NCI-H2171 (cell line): ENCODE measurements at places on chromosomes 2 and 18.

GRCh38 chr2:44952143-44952805, 10.8 kb downstream of the SIX3 start:
- peak; percentile 36 for DNase-seq

DNA sequence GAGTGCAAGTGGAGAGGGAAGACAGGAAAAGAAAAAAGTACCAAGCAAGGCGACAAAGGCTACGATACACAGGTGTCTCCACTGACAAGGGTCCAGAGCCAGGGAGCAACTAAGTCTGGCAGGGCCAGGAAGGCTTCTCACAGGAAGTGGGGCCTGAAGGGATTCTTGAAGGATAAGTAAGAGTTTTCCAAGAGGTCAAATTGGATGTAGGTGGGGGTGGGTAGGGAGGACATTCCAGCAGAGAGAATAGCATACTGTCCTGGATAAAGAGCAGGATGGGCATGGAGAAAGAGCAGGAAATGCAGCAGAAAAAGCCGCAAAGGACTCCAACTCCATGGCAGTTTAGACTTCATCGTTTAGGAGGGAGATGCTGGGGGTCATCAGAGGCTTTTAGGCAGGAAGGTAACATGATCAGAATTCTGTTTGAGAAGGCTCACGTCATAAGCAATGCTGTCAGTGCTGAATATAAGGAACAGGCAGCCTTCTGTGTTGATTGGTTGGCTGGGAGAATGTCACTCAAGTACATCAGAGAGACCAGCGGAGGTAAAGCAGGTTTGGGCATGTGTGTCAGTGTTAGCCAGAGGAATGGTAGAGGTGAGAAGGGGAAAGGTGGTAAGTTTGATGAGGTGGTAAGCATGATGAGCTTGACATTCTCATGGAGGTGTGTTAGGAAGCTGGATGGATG, 35.1 kb downstream of the ARHGAP25 start:
- no peak for DNase-seq

- DNase-seq, result no peak
These were observed 316.4 kb downstream of the AGAP1 start for GRCh38 chr2:235810252-235810651.

DNA sequence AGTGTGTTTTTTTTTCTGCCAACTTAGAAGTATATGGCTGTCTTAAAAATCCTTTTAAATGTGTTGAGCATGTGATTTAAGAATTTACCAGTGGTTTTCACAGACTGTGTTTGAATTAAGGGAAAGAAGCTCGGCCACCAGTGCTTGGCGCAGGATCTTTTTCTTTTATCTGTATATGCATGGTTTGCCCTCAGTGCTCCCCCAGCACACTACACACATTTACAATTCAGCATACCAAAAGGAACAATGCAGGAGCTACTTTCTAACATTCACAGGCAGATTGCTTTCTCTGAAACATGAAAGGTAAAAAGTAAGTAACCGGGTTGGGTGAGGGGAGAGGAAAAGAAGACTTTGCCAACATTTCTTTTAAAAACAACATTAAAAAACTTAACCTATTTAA, 3.9 kb downstream of the SALL3 start:
- DNase-seq, result no peak

- DNase-seq, result no peak
These were observed 435.5 kb upstream of the MMADHC start for GRCh38 chr2:150023044-150023443.

DNA sequence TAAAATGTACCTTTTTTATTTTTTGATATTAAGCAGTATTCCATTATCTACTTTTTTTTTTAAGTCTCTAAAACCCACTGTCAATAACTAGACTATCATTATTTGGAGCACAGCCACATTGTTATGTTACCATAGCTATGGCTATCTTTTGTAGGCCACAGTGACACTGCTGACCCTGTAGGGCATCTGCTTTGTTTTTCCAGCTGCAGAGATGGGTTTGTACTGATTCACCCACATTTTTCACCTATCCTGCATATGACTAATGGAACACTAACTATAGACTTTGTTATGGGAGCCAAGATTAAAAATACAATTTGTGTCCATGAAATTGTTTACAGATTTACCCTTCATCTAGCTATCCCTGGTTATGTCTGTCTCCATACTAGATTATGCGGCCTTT, 21.6 kb upstream of the OTX1 start:
- DNase-seq, result no peak

GRCh38 chr2:126687503-126687902, 31.5 kb downstream of the GYPC start:
- DNase-seq, result no peak

DNA sequence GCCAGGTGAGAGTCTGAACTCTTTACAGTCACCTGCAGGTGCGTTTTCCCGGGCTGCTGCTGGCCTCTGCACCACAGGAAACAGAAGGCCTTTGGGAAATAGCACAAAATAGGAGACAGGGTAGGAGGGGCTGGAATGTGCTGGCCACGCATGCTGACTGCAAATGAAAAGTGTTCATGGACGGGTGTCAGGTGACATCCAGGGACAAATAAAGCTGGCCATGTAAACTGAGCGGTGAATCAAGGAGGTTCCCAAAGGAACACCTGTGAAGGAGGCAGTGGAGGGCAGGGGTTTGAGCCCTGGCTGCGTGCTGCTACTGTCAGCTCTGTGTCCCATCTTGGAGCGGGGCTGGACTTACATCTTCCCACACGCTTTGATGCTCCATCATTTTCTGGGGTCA, 42.4 kb upstream of the GBX2 start:
- DNase-seq, result no peak

GRCh38 chr18:36600548-36600947, 228.3 kb downstream of the TPGS2 start:
- DNase-seq, result no peak

DNA sequence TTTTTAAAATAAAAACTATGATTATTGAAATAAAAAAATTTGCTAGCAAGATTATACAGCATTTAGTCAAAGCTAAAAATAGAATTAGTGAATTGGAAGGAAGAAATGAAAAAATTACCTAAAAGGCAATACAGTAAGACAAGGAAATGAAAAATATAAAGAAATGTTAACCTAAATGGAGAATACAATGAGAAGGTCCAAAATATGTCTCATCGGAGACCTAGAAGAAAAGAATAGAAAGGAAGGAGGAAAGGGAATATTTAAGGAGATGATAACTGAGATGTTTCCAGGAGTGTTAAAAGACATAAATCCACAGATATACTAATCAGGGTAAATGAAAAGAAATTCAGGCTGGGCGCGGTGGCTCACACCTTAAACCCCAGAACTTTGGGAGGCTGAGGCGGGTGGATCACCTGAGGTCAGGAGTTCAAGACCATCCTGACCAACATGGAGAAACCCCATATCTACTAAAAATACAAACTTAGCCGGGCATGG, 78.9 kb downstream of the AFF3 start:
- no peak for DNase-seq

GRCh38 chr18:46676182-46676835, 19.3 kb upstream of the LOXHD1 start:
- DNase-seq, result no peak

- DNase-seq, result no peak
These were observed 240.2 kb upstream of the PIK3C3 start for GRCh38 chr18:41714872-41715271.

DNA sequence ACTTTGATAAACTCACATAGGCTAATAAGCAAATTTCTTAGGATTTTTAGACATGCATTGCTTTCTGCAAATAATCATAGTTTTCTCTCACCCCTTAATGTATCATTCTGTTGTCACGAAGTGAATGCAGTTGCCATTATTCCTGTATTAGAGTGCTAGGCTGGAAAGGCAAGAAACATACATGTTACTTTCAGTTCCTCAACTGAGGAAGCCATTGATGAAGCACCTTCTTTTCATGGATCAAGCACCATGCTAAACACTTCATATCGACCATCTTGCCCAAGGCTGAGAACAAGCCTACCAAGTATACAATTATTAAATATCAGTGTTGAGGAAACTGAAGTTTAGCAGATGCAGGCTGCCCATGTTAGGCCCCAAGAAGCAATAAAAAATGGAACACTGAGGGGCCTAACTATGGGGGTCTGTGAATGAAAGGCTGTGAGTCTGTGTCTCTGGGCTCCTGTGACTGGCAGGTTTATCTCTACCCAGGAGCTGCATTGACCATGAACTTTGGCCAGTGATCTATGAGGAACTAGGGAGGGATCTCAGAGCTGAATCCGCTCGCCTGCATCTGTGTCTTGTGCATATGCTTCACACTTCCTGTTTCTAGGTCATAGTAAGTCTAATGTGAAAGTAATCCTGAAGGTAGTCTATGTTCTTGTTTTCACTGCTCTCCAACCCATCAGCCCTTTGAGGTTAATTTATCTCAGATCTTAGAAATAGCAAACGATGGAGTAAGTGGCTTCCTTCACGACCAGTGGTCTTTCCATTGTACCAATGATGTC, 16.0 kb upstream of the TSPYL6 start:
- no peak for DNase-seq

DNA sequence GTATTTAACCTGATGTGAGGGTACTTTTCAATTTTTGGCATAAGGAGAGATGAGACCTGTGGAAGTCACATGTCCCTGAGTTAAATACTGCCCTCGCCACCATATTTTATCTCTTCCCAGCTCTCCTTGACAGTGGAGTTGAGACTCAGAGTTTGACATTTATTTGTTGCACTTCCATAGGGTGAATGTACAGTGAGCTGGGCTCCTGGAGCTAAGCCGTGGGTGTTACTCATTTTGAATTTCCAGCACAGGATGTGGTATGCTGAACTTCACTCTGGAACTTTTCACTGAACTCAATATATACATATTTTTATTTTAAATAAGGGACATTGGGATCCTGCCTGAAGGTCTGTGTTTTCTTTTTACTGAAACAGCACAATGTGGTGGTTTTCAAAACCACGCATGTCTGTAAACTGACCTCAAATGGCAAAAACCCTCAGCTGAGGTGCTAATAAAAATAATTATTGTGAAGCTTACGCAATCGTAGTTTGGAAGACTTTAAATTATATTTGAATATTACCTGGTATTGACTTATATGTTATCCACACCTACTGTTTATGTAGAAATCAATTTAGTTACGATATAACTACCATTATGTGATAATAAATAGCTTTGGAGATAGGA, 12.1 kb downstream of the RNF144A start:
- no peak for DNase-seq

- DNase-seq, result no peak
These were observed 379.9 kb downstream of the NBAS start for GRCh38 chr2:15181092-15181745.

- DNase-seq, result peak; percentile 90
These were observed at the start of gene IGFBP5 for GRCh38 chr2:216695401-216695821. IGFBP5 (minus strand) TSS chr2:216695549; CDS start chr2:216694775, 774 bp downstream.

DNA sequence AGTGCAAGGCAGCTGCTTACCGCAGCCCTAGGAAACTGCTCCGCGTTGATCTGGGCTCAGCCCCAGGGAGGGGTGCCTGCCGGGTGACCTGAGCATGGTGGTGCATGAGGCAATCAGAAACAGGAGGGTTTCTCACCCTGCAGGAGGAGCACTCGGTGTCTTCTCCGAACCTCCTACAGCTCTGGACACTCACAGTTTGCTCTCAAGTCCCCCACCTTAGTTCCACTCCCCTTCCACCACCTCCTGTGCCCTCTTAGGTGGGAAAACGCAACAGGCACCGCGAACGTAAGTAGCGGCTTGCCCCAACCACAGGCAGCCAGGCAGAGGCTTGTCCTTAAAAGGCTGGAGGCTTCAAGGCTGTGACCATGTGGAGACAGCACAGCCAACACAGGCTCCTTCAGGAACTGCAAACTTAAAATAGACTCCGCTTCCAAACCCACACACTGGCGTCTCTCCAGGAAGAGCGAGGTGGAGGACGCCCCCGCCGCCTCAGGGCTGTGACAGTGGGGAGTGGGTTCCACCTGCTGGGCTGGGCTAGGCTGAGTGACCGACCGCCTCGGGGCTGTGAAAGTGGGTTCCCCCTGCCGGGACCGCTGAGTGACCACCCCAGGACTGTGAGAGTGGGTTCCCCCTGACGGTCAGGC, 71.6 kb downstream of the NDUFA10 start:
- no peak for DNase-seq
